Mesenteric fat pad (tissue), 1 donor: ENCODE measurements at places on chromosomes 6 and 20. TPM values are rescaled to one million over a fixed set of nuclear protein-coding genes. Genes with fewer than 3 reads are reported as not detected.

Gene BRD2
- 132 TPM for total RNA-seq

DNA sequence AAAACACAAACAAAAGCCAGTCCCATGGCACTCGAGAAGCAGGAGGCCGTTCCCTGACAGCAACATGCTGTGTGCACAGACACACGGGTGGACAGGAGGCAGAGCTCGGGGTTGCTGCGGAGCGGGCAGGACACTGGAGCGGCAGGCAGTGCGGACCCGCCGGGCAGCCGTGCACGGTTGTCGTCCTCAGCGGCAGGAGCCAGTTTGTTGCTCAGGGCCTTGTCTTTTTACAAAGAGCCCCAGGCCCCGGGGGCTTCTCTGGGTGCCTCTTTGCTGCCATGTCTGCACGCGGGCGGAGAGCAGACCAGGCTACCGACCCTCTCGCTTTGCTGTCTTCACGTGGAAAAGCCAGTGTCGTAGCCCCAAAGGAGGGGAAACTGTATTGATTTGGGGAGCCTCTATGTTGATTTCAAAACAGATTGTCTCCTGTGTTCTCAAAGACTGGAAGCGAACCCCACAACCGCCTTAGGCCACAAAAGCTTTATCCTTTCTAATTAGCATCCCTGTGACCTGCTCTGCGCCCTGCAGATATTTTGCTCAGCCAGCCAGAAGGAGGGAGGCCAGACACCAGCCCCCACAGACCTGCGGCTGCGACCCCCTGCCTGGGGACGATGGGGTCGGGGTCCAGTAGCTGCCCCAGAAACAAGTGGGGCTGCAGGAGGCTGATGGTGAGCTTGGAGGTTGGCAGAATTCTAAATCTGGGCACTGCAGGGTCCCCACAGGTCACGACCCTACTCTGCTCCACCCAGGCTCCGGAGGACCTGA lies 50.2 kb downstream of the ERMARD start:
- DNase-seq = peak; percentile 79

DNA sequence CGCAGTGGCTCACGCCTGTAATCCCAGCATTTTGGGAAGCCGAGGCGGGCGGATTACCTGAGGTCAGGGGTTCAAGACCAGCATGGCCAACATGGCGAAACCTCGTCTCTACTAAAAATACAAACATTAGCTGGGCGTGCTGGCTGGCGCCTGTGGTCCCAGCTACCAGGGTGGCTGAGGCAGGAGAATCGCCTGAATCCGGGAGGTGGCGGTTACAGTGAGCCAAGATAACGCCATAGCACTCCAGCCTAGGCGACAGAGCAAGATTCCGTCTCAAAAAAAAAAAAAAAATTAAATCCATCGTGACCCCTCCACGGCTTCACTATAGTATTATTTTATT lies 1.2 kb upstream of the CPNE1 start:
- DNase-seq = no peak

GRCh38 chr20:41274152-41274551 lies 43.4 kb downstream of the ZHX3 start:
- no peak for DNase-seq

GRCh38 chr20:50146732-50147662 lies 6.5 kb downstream of the PEDS1 start:
- no peak for DNase-seq

GRCh38 chr6:34132486-34133185 lies 13.3 kb downstream of the GRM4 start:
- DNase-seq = no peak

DNA sequence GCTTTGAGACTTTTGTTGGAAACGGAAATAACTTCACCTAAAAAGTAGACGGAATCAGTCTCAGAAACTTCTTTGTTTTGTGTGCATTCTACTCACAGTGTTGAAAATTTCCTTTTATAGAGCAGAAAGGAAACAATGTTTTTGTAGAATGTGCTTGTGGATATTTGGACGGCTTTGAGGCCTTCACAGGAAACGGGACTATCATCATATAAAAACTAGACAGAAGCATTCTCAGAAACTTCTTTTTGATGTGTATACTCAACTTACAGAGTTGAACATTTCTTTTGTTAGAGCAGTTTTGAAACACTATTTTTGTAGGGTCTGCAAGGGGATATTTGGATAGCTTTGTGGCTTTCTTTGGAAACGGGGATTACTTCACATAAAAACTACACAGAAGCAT lies 627.5 kb upstream of the ZNF337 start:
- no peak for DNase-seq

- no peak for DNase-seq
These were observed 214.5 kb downstream of the TSHZ2 start for GRCh38 chr20:53186635-53187034.

Gene SIGLEC1
- 45.1 TPM for total RNA-seq

- DNase-seq = no peak
These were observed 60.3 kb downstream of the SAMD3 start for GRCh38 chr6:130162421-130162820.

Gene PACRG
- not detected for total RNA-seq

- no peak for DNase-seq
These were observed 19.1 kb upstream of the ADGRB3 start for GRCh38 chr6:68615938-68616337.

DNA sequence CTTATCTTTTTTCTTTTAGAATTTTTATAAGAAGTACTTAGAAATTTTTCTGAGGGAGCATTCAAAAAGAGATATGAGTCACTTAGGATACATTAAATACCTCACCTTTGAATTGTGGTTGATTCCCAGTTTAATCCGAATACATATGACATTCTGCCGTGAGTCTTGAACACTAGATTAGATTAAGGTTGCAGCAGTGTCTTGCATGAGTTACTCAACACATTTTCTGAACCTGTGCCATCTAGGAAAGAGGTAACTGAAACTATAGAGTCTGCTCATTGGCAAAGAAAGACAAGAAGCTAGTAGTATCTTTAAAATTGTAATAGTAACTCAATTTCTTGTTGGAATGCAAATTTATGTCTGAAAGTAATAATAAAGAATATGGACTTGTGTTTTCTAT lies 14.9 kb downstream of the PEX3 start:
- no peak for DNase-seq

Gene SLC17A2
- total RNA-seq = not detected

Gene SOX18
- total RNA-seq = 70.5 TPM
